ENCODE measurements at places on chromosomes 6 and 20. TPM values are rescaled to one million over a fixed set of nuclear protein-coding genes. Genes with fewer than 3 reads are reported as not detected.
A peak's percentile ranks its signal among the peaks of the same experiment; 100 is the strongest.

GRCh38 chr20:51661609-51662178, 106.5 kb downstream of the ATP9A start:
- peak; percentile 76 for DNase-seq

DNA sequence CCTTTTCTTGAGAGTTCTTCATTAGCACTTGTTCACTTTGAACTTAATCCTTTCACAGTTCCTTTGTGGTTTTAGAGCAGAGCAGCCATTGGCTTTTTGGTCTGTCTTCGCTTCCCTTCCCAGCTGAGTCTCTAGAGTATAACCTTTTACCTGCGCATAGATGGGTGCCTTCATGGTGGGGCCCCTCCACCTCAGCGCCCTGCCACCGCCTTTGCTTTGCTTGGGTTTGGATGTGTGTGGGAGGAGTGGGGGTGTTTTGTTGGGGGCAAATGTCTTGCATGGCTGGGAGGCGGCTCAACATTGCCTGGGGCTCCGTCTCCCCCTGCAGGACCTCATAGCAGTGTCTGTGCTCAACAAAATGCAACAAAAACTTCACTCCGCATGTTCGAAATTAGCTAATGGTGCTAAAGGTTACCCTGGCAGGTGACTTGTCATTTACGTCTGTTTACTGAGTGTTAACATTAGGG, 11.9 kb downstream of the PYGB start:
- DNase-seq: no peak

Gene ERVFRD-1
- not detected for total RNA-seq

Gene C6orf132
- total RNA-seq: not detected
